Inflammatory macrophage treated with lipopolysaccharide for 1 hour (primary cell): ENCODE measurements at places on chromosomes 2 and 18.
A peak's percentile ranks its signal among the peaks of the same experiment; 100 is the strongest.

DNA sequence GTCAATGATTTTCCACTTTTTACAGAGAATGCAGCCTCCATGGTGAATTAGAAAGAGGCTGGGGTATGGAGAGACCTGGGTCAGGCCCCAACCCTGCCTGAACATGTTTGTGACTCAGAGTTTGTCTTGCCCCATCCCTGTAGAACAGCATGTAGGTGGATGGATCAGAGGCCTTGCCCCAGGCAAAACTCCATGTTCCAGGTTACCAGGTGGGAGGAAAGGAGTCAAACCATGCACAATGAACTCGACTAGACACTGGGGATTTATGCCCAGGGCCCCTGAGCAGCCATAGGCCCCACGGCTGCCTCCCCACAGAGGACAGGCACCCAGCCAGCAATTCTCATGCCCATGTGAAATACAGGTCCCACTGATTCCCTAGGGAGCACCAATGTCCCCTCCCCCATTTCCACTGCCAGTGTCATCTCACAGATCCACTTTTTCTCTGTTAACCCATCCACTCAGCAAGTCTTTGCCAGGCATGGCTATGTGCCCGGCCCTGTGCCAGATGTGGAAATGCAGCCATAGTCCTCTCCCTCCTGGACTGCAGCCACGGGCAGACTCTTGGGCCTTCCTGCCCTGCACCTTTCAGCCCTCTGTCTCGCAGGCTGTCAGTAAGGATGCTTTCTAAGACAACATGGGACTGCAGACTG is 737.8 kb upstream of the HS6ST1 start:
- DNase-seq: no peak

GRCh38 chr2:209383212-209383611 is 40.6 kb upstream of the MAP2 start:
- peak; percentile 12 for DNase-seq

- DNase-seq: no peak
These were observed 27.1 kb downstream of the TTC32 start for GRCh38 chr2:19874726-19875125.

GRCh38 chr2:69089998-69090397 is 77.0 kb downstream of the ANTXR1 start:
- DNase-seq: peak; percentile 15

DNA sequence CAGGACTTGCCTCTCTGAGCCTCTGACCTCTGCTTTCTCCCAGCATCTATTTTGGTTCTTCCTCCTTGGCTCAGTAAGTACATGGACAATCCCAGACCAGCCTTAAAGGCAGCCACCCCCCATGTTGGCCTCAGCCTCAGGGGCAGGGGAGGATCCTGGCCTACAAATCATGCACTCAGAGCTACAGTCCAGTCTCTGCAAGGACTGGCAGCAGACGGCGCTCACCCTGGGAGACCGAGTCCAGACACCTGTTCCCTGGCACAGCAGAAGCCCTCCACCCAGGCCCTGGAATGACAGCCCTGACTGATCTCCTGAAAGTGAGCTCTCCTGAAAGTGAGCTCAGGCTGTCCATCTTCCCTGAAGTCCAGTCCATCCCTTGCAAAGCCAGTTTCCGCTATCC is 25.7 kb upstream of the PTPN4 start:
- DNase-seq: no peak

DNA sequence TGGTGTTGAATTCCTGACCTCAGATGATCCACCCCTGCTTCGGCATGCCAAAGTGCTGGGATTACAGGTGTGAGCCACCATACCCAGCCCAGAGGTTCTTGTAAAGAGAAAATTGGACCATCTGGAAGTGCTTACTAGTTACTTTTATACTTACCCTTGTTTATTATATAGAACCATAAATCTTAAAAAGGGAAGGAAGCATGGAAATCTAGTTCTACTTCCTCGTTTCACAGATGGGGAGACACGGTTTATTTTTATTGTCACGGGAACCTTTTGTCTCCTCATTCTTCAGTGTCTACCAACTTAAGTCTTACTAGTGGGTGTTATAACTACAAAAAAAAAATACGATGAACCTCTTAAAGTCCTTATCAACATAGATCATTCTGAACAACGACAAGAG is 45.8 kb upstream of the PDK1 start:
- peak; percentile 27 for DNase-seq

GRCh38 chr2:119430023-119430498 is 1.6 kb upstream of the TMEM37 start:
- DNase-seq: no peak

DNA sequence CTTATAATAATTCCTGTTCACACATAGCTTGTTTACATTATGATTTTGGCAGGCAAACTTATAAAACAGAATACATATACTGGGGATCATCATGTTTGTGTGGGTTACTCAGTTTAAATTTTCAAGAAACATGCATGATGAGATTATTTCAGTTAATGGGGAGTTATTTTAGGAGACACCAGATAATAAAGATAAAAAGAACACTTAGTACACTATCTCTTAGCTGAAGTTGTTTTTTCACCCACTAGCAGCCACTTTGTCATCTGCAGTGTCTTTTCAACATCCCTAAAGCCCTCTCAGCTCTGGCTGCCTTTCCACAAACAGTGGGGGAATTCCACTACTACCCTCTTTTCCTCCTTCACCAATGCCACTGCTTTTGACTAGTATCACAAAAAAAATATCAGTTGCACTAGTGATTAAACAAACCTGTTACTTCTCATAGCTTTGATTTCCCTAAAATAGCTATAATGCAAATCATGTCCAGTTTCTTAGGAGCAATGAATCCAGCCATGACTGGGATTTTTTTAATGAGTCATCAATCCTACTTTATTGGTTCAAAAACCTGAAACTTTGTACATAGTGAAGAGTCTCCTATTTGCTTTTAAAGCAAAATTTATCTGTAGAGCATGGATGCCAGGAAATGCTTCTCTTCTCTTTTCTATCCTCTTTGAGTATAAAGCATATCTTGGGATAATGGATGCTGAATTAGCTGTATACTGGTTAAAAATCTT is 156.7 kb upstream of the TFPI start:
- DNase-seq: no peak

- peak; percentile 30 for DNase-seq
These were observed 181.0 kb downstream of the SLC39A10 start for GRCh38 chr2:195838002-195838401.

- DNase-seq: no peak
These were observed 14.2 kb upstream of the HK2 start for GRCh38 chr2:74819702-74820101.

GRCh38 chr2:48589170-48589767 is 28.4 kb upstream of the GTF2A1L start:
- peak; percentile 65 for DNase-seq

DNA sequence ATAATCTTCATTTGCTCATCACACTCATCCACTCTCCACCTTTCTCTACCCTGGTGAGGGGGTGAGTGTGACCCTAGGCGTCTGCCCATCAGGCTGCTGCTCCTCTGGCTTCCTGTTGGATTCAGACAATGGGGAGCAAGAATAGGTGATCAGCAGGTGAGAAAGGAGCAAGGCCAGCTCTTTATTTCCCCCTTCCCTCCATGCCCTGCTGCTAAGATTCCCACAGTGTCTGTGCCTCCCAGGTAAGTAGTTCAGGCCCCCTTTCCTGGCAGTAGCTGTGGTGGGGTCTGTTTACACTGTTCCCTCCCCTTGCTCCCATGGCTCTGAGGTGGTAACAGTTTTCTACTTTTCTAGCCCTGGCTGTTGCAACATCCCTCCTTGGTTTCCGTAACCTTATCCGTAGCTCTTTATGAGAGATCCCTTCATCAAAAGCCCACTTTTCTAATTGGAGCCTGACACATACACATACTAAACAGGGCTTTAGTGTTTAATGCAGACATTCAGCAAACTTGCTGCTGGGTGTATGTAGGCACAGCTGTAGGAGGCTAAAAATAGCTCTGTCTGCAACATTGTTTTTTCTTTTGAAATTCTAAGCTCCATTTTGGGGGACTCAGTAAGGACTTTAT is 27.5 kb downstream of the MAP2 start:
- DNase-seq: no peak

- no peak for DNase-seq
These were observed 87.1 kb downstream of the FBXO15 start for GRCh38 chr18:74060579-74060978.

GRCh38 chr2:173153301-173153885 is 77.7 kb downstream of the MAP3K20 start:
- DNase-seq: peak; percentile 54

DNA sequence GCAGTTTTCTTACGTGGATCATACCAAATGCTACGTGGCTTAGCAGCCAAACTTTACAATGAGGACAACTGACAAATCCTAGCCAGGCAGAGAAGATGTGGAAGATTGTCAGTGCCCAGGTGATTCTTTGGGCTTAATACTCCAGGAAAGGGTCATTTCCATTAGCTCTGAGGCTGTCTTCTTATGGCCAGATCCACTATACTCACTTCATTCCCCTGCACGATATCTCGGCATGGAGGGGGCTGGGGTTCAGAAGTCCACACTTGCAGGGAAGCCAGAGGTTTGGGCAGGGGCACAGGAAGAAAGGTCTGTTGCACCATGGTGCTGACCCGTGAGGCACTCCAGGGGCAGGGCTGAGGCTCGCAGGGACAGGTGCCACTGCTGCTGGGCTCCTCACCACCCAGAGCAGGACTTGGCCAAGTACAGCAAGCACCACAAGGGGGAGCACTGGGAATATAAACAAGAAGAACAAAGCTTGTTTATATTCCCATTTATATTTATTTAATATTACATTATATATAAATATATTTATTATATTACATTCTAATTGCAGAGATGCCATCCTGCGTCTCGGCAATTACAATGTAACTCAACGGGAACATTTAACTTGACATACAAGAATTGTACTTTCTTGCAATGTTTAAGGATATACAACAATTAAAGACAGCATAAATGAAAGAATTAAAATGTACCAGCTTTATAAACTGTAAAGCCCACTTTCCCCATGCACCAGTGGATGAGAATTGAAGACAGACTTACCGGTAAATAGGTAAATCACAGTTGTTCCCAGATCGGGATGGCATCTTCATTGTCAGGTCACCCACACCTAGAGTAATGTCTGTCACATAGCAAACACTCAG is 27.2 kb downstream of the CLUL1 start:
- peak; percentile 72 for DNase-seq

DNA sequence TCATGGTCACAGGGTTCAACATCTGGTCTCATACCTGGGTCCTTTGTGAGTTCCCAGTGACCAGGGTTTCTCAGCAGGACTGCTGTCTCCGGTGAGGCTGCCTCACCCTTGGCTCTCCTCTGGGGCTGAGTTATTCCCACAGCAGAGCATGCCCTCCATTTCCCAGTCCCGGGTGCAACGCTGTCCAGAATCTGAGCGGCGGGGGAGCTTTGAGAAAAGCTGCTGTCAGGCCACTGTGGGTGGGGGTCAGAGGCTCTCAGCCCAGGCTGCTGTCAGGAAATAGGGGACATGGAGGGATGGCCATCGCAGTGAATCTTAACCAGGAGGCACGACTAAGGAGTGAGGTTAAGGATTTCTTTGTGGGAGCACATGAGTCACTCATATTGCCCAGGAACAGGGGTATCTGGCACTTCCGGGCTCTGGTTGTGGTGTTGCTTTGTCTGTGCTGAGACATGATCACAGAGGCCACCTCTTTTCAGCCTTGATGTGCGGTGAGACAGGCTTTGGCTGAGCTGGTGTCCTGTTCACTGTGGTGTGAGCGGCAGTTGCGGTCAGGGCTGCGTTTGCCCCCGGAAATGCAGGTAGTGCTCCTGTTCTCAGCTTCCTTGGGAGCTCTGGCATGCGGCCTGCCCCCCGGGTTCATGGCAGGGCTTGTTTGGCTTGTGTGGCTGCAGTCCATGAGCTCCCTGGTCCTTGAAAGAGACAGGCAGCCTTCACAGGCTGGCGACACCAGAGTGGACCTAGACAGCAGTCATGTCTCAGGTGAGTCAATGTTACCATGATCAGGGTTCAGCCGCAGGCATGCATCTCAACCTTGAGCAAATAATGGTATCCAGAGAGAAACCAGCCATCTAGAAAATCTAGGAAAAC is 310.7 kb upstream of the MYT1L start:
- DNase-seq: no peak

DNA sequence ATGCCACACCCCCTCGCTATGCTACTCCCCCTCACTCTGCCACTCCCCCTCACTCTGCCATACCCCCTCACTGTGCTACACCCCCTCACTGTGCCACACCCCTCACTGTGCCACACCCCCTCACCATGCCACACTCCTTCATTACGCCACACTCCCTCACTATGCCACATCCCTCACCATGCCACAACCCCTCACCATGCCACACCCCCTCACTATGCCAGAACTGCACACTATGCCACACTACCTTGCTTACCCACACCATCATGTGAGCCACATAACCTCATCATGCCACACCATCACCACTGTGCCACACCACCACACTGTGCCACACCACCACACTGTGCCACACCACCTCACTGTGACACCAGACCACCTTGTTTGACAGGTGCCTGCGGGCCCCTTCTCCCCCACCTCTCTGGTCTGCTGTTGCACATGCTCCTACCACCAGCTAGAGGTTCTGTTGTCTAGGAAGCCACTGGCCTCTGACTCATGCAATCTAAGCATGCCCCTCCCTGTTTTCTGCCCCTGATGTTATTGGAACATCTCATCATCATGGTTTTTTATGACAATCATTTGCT is 22.0 kb downstream of the MARCHF4 start:
- DNase-seq: no peak

DNA sequence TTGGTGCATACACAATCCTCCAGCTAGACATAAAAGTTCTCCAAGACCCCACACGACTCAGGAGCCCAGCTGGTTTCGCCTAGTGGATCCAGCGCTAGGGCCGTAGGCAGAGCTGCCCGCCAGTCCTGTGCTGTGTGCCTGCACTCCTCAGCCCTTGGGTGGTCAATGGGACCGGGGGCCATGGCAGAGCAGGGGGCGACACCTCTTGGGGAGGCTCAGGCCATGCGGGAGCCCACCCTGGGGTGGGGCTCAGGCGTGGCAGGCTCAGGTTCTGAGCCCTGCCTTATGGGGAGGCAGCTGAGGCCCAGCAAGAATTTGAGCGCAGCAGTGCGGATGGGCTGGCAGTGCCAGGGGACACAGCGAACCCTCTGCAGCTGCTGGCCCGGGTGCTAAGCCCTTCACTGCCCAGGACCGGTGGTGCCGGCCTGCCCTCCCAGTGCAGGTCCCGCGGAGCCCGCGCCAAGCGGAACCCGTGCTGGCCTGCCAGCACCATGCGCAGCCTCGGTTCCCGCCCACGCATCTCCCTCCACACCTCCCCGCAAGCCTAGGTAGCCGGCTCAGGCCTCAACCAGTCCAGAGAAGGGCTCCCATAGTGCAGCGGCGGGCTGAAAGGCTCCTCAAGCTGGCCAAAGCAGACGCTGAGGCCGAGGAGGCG is 1566.6 kb upstream of the SLC39A10 start:
- no peak for DNase-seq

GRCh38 chr2:73856214-73856613 is 27.5 kb downstream of the STAMBP start:
- no peak for DNase-seq
